ENCODE measurements at places on chromosomes 7 and 10.

DNA sequence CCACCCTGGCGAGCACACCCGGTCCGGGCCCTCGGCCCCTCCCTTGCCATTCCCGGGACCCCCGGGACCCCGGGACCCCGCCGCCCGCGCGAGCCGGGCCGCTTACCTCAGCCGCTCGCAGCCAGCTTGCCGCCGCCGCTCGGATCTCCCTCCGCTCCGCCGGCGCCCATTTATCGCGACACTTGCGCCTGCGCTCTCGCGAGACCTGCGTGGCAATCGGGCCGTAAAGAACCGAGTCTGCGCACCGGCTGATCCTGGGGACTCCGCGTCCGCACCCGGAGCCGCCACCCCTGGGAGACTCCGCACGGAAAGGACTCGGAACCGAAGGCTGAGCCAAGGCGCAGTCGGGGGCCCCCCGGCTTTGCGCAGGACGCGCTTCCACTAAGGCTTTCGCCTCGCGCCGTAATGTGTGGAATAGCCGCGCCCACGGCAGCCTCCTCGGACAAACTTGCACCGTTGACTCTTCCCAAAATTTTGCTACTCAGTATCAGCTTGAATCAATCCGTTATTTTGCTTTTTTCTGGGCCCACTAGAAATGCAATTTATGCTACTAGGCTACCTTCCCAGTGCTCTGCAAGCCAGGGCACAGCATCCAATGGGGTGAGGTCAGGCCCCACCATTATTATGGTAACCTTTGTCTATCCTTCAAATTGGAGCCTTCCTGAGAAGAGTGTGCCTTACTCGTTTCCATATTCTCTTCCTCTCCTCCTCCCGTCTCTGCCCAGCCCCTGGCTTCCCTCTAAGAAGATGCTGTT, at the start of gene MAD1L1:
MAD1L1 (minus strand) TSS at position 180 of the 755 bp plus-strand sequence. CDS start 2,812 bp downstream, outside the sequence.
- DNase-seq, result peak; percentile 69

- DNase-seq, result no peak
Observed at GRCh38 chr7:133934262-133934976, 192.7 kb upstream of the LRGUK start.

GRCh38 chr10:12941966-12942365, 59.5 kb downstream of the CCDC3 start:
- DNase-seq, result no peak

- DNase-seq, result no peak
Observed at GRCh38 chr10:101766306-101766705, 9.6 kb downstream of the FGF8 start.

- DNase-seq, result no peak
Observed at GRCh38 chr7:41747961-41748360, 45.1 kb upstream of the INHBA start.

GRCh38 chr7:105830405-105831301, 45.7 kb downstream of the ATXN7L1 start:
- DNase-seq, result peak; percentile 91

DNA sequence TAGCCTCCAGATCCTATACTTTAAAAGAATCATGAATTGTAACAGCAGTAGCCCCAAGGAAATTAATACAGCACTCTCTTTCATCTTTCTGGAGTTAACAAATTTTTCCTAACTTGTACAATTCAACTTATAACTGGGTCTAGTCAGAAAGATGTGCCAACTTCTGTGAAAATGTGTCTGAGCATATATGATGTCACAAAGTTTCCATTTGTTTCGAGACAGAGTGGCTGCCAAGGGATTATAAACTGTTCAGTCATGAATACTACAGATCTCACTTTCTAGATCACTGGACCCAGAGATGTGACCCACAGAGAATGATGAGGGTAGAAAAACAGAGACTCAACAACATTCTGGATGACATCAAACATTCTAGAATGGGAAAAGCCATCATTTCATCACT, 249.2 kb upstream of the PHF14 start:
- no peak for DNase-seq

- DNase-seq, result no peak
Observed at GRCh38 chr7:11727864-11728263, 104.1 kb downstream of the THSD7A start.

GRCh38 chr10:125034675-125035074, 92.8 kb downstream of the ZRANB1 start:
- DNase-seq, result no peak

DNA sequence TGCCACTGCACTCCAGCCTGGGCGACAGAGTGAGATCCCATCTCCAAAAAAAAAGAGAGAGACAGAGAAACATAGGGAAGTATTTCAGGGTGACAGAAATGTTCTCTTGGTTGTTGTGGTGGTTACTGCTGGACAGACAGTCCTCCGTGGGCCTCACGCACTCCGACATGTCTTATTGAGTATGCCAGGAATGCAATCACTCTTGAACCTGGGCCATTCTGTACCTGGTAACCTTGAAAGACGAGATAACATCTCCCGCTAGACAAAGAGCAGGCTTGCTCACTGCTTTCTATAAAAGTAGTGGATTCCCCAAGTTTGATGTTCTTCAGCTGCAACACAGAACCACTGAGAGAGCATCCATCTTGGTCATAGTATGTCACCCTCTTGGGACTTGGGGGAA, 6.7 kb downstream of the CACUL1 start:
- DNase-seq, result no peak

DNA sequence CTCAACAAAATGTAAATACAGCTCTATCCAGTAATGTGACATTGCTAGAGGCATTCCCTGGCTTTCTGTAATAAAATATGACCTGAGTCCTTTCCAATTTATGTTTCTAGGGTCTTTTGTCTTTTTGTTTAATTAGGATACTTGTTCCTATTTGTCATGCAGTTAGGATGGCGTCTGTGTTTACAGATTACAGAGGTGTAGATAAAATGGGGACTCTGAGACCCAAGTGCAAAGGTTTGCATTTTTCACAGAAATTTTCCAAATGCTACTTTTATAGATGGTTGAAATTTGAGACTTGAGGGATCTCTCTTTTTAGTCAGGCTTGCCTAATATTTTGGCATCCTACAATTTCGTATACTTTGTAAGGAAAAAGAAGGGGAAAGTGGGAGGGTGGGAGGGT, 332.4 kb downstream of the PTEN start:
- no peak for DNase-seq

GRCh38 chr7:1611708-1612241, 41.9 kb upstream of the PSMG3 start:
- DNase-seq, result no peak

- no peak for DNase-seq
Observed at GRCh38 chr7:148672041-148672440, 26.7 kb upstream of the CUL1 start.

GRCh38 chr10:9274206-9274755, 1219.8 kb downstream of the GATA3 start:
- DNase-seq, result no peak

- DNase-seq, result no peak
Observed at GRCh38 chr10:113028456-113029440, 78.7 kb downstream of the TCF7L2 start.

DNA sequence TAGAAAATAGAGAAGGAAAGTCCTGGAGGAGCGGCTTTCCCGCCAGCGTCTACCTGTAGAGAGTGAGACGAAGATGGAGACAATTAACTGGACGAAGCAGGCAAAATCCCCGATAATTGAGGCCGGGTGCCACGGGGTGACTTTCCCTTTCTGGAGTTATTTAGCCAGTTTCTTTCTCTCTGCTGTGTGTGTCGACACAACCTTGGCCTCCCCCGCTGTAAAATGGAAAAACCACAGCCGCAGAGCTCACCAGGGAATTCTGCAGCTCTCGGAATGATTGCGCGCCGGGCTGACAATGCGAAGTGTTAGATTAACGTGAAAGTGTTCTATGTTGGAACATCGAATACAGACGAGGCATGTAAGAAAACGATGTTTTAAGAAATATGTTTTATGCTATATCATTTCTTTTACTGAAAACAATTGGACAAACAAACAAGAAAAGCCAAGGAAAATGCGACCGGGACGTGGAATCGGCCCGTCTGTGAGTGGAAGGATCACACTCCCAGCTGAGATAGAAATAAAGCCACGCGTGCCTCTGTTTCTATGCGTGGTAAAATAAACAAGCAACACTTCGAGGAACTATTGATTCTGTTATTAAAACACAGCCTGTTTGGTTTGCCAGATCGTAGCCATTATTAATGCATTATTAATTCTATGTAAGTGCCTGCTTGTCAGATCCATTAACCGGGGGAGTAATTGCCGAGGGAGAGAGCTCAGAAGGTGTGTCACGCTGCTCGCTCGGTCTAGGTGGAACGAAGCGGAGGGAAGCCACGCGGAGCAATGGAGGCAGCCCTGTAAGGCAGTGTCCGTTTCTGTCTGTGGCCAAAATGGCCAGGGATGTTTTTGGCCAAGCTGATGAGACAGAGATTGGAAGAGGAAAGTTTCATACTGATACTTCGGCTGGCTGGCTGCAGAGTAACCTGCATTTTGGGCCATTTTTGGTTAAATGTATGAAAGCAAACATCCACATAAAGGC, 129.4 kb downstream of the DNAJB6 start:
- DNase-seq, result no peak

DNA sequence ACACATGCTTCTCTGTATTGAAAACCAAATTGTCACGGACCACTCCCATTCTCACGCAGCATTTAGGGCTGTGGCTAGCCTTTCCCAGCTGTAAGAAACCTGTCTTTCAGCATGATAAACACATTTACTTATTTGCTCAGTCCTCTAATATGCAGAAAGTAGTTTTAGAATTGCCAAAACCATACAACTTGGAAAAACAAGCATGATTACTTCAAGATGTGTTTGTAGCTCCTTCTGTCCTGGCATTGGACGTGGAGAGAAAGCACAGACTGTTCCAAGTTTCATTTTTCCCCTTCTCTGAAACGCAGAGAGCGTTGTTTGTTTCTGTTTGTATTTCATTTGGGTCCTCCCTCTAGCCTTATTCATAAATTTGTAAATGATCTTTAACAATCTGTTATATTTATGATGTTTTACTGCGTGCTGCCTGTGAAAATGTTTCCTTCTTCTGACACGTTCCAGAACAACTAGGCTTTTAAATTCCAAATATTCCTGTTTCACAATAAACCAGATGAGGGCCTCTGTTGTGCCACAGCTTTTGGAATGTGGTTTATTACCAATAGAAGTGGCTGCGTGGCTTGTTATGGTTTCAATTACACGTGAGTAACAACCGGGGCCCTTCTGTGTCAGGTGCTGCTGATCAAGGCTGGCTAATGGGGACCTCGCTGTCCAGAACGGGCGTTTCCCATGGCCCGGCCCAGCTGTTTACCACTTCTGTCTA, 26.1 kb downstream of the MNX1 start:
- DNase-seq, result no peak

GRCh38 chr10:3832022-3832786, 47.2 kb upstream of the KLF6 start:
- DNase-seq, result no peak

DNA sequence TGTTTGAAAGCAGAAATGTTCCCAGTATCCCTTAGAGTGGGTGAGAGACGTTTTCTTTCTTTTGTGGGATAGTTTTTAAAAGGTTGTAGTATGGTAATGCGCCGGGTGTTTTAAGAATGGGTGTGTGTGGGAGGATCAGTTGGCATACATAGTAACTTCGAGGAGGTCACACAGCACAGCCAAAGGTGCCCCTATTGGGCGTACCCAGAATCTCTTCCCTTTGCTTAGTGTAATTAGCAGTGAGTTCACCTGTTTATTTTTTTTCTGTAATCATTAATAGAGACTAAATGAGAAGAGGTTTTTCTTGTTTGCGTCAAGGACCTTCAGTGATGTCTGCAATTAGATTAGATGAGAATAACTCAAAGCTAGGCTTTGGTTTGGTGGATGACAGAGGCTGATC, 1.5 kb downstream of the PLEKHA8 start:
- DNase-seq, result no peak

GRCh38 chr7:13848681-13849131, 140.8 kb downstream of the ETV1 start:
- DNase-seq, result no peak

- DNase-seq, result no peak
Observed at GRCh38 chr7:112945046-112945445, 141.6 kb downstream of the GPR85 start.

DNA sequence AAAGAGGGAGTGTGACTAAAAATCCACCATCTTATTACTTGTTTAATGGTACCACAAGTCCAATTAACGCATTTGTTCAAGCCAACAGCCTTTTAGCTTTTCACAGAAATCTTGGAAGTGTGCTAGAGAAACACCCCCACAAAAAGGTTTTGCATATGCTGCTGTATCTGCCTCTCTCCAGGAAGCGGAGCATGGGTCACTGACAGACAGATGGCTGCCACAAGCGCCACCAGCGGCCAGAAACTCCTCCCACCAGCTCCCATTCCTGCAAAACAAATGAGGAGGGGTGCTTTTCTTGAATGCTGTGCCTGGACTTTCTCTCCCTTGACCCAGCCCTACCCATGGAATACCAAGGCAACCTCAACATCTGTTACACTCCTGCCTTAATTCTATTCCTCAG, 176.3 kb upstream of the LRGUK start:
- DNase-seq, result no peak

GRCh38 chr7:25009257-25009656, 29.3 kb upstream of the OSBPL3 start:
- DNase-seq, result no peak

GRCh38 chr7:151550656-151551286, 31.1 kb upstream of the RHEB start:
- DNase-seq, result peak; percentile 40

- no peak for DNase-seq
Observed at GRCh38 chr7:79284211-79284610, 169.3 kb downstream of the MAGI2 start.

DNA sequence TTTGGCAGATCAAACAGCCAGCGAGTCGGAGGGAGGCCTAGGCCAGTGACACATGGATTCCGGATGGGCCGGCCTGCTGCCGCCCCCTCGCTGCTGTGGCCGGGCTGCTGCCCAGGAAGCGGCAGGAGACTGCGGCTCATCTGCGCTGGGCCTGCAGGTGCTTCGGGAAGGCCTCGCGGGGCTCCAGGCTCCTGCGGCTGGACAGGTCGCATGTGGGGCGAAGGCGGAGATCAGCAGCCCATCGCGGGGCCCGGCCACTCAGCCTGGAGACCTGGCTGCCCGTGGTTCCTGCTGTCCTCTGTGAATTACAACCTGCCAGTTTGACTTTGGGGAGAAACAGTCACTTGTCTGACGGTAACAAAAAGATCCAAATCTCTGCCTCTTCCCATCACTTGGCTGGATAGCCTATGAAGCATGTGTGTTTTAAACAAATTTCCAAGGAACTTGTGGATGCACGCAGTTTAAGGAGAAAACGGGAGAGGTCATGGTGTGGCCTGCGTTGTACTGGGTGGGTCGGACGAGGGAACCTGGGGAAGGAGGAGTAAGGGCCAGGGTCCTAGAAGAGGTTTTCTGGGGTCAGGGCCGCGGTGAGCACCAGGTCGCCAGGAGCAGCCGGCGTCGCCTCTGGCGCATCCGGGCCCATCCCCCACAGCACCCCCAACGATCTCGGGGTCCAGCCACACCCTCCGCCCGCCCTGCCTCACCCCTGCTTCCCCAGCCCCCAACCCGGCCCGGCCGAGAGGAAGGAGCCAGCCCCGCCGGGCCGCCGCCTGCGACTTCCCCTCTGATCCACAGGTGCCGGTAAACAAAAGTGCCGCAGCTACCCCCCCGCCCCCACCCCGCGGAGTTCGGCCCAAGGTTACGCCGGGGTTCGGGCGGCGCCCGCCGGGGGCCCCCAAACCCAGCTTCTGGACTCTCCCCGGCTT, 1.6 kb downstream of the SPOCK2 start:
- no peak for DNase-seq

- no peak for DNase-seq
Observed at GRCh38 chr7:86058649-86059048, 585.1 kb upstream of the GRM3 start.

All from dermis microvascular lymphatic vessel endothelial cell (primary cell).